ENCODE measurements at places on chromosomes 16 and 17.

- DNase-seq = no peak
Observed at GRCh38 chr16:53752560-53752959, 48.6 kb downstream of the FTO start.

DNA sequence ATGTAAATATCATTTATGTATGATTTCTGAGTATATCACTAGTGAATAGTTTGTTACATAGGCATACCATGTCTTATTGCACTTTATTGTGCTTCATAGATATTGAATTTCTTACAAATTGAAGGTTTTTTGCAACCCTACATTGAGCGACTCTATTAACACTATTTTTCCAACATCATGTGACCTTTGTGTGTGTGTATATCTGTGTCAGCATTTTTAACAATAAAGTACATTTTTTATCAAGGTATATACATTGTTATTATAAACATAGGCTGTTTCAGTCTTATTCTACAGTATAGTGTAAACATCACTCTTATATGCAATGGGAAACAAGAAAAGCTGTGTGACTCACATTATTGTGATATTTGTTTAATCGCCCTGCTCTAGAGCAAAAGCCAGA is 1944.9 kb downstream of the TP53TG3F start:
- no peak for DNase-seq

DNA sequence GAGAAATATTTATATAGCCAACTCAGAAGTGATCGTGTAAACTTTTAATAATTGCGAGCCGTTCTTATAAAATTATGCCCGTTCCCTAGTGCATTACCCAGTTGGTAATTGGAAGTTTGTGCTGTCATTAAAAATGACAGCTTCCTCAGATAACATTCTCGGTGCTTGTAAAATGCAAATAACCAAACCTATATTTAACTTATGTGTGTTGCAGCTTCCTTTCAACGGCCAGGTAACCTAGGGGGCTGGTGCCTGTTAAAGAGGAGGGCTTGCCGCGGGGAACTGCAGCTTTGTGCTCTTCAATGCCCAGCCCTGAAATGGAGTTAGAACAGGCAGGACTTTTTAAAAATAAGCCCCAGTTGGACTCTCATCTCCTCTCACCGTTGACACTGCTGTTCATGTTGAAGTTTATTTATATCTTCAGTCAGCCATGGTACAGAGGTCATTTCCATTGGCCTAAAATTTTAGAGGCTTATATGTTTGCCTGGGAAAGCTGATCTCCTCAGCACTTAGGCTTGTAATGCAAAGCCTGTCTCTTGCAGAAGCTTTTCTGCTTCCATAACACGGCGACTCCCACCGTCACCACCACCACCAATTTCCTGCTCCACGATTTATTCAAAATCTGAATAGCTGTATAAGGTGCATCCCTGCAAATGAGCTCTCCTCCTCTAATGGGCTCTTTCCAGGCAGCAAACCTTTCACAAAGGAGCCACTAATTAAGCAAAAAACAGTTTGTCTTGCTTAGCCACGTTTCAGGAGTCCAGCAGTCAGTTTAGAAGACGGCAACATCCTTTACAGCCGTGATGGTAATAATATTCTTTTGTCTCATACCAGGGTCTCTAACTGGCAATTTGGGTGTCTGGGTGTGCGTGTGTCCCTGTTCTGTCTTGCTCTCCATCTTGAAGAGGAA is 74.7 kb downstream of the RPA1 start:
- DNase-seq = no peak

GRCh38 chr17:58368860-58369213 is 16.8 kb upstream of the SUPT4H1 start:
- no peak for DNase-seq

DNA sequence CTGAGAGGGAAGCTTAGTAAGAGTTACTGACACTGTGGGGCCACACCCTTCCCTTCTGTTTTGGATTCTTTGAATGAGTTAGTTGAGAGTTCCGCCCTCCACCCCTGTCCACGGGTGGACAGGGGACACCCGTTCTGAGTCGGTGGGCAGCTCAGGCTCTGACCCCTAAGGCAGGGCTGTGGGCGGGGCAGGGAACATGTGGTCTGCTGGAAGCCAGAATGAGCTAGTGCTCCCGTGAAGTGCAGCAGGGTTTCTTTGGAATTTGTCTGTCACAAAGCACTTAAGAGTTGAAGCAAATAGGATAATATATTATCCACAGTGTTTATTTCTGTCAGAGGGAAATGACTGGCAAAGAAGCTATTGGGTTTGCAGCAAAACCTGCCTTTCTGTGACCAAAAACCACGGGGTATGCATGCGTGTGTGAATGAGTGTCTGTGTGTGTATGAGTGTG is 90.1 kb downstream of the CLEC16A start:
- DNase-seq = no peak

DNA sequence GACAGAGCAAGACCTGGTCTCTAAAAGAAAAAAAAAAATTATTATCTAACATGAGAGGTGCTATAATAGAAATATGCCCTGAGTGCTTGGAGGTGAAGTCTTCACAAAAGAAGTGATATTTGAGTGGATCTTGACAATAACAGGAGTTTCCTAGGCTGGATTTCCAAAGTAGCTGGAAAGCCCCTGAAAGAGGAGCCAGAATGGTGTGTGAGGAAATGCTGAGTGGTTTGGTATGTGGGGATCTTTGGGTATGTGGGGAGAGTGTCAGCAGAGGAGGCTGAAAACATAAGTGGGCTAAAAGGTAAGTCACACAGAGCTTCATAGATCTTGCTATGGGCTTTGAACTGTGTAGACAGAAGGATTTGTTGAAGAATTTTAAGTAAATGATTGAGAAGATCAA is 100.1 kb downstream of the YPEL2 start:
- DNase-seq = no peak

GRCh38 chr16:58863761-58864160 is 129.6 kb upstream of the GOT2 start:
- DNase-seq = no peak

GRCh38 chr16:21645261-21645721 is 7.1 kb downstream of the IGSF6 start:
- peak; percentile 37 for DNase-seq

- peak; percentile 56 for DNase-seq
Observed at GRCh38 chr17:36703860-36704266, 102.5 kb downstream of the MRM1 start.

GRCh38 chr16:85699628-85700027 is 10.9 kb upstream of the GINS2 start:
- DNase-seq = no peak
